Fibroblast of skin of right biceps (primary cell): ENCODE measurements at places on chromosomes 11 and 22.

GRCh38 chr11:58530236-58530635 is 22.3 kb upstream of the OR5B21 start:
- DNase-seq, result no peak

DNA sequence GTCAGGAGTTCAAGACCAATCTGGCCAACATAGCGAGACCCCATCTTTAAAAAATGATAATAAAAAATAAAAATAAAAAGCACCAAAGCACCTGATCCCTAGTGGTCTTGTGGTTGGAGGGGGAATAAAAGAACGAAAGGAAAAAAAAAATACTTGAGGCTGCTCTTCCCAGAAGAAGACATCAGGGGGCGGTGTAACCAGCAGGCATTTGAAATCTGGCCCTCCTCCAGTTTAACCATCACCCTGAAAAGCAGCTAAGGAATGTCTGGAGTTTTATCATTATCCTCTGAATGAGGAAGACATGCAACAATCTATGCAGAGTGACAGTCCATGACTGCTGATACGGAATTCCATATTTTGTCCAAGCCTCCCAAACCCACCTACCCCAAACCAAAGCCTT is 5.6 kb upstream of the KCTD17 start:
- peak; percentile 74 for DNase-seq

DNA sequence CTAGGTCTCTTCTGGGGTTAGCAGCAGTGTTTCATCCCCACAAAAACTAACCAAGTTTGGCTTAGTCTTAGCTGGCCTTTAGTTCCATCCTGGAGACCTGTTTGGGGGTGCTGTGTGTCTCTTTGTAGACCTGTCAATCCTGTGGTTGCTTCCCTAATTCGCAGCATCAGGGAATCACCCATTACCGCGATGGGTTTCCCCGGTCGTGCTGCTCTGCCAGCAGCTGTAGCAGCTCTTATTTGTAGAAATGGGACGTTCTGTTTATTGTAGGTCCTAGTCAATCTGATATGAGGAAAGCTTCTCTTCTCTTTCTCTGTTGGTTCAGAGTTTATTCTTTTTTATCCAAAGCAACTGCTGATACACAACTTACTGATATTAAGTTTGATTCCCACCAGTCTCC is 91.6 kb downstream of the CECR2 start:
- no peak for DNase-seq

DNA sequence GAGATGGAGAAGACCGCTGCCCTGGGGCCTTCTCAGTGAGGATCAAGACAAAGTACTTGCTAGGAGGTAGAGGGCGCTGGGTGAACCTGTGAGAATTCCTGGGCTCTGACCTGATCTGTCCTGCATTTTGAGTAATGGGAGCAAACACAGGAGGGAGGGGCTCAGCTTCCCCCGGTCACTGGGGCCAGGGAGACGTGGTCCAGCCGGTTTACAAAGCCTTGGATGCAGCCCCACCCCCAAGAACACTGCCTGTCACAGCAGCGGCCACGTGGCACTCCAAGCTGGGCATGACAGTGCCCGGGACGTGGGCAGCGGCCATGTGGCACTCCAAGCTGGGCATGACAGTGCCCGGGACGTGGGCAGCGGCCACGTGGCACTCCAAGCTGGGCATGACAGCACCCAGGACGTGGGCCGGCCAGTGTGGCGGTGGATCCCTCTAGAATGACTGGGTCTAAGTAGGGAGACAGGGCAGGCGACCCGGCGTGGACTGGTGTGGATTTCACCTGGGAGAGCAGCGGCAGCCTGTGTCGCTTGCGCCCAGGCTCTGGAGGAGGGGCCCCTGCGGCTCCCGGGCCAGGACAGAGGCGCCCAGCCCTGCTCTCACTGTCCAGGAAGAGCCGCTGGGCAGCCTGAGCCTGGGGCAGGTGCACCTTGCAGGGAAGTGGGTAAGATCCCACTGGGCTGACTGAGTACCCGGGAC is 2.5 kb upstream of the TTLL8 start:
- no peak for DNase-seq

DNA sequence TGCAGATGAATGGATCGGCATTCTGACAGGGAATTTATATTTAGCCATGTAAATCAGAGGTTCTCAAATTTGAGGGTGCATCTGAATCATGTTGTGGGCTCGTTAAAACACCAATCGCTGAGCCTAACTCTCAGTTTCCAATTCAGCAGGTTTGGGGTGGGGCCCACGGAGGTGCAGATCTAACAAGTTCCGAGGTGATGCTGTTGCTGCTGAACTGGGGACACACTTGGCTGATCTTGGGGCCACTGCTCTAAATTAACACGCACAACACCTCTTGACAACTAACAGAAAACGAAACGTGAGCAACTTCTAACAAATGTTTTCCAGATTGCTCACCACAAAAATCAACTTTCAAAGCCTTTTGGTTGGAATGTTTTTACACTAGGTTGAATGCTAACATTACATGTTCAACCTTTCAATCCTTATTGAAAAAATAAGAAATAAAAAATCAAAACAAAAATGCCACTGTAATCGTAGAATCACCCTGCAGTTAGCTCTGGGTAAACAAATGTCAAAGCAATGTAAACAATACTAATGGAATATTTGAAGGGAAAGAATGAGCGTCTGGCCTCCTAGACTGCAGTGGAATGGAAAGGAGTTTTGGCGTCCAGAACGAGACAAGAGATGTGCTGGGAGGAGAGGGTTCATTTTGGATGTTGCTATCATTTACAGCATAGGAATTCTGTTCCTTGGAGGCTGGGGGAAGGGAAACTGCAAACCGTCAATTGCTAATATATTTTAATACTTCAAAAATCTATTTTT is 68.3 kb upstream of the SLC6A5 start:
- DNase-seq, result no peak

DNA sequence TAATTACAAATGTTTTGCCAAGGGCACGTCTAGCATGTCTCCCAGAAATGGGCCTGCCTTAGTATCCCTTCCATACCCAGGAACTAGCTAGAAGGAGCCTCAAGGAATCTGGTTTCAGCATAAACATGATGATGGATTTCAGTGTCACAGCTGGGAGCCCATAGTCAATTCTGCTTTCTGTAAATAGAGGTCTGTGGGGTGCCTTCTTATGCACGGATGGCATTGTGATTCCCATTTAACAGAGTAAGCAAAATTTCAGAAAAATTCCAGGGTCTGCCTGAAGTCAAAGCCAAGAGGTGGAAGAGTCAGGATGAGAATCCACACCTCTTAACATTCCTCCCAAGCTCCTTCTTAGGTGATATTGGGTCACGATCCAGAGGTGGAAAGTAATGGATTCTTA is 12.1 kb downstream of the DUSP18 start:
- no peak for DNase-seq

GRCh38 chr11:116070520-116070919 is 566.3 kb upstream of the CADM1 start:
- DNase-seq, result peak; percentile 17

DNA sequence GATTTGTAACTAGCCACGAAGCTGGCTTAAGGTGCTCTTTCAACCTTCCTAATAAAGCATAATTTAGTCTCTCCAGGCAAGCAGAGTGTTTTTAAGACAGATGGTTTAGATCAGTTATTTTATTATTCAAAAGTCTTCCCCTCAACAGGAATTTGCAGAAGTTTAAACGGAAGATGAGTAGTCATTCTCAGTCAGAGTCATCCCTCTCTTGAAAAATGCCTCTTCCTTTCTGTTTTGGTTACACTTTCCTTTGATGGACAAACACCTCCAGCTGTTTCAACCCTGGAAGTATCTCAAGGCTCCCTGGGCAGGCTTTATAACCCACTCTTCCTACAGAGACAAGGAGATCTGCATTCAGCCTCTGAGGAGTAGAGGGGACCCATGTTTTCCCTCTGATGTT is 60.3 kb upstream of the POU2AF2 start:
- DNase-seq, result peak; percentile 56

DNA sequence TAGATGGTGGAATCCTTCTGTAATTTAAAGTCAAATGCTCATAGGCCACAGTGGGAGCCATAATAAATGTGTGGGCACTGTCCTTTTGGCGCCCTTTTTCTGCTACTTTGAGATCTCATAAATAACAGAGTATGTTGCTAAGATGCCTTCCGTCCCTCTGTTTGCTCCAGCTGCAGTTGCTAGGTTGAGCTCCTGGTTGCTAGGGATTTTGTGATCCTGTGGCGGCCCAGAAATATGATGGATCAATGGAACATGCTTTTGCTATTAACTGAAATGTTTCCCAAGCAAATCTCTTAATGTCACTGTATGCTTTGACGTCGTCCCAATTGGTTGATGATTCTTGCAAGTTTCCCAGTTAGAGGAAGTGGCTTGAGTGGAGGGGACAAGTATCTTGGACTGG is 53.5 kb downstream of the MYO18B start:
- DNase-seq, result no peak

DNA sequence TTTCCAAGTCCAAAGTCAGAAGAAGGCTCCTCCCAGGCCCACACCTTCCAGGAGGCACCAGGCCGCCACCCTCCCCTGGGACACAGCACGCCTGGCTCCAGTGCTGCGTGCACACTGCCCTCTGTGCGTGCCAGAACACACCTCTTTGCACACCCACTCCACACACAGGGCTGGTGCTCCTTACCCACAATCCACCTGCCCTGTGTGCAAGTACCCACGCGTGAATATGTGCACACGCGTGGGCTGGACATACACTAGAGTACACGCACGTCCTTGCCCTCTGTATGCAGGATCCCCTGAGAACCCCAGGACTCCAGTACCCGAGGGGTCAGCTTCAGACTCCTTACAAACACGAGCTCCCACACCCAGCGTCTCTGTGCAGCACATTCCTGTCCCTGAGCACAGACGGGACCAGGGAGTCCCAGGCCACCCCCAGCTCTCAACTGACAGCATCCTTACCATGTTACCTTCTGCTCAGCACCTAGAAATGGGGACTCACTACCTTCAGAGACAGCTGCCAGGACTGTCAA is 2.8 kb downstream of the DUSP8 start:
- DNase-seq, result no peak

GRCh38 chr11:15780382-15780781 is 576.0 kb downstream of the SOX6 start:
- DNase-seq, result no peak

GRCh38 chr11:29432719-29433325 is 584.0 kb downstream of the KCNA4 start:
- DNase-seq, result peak; percentile 22

DNA sequence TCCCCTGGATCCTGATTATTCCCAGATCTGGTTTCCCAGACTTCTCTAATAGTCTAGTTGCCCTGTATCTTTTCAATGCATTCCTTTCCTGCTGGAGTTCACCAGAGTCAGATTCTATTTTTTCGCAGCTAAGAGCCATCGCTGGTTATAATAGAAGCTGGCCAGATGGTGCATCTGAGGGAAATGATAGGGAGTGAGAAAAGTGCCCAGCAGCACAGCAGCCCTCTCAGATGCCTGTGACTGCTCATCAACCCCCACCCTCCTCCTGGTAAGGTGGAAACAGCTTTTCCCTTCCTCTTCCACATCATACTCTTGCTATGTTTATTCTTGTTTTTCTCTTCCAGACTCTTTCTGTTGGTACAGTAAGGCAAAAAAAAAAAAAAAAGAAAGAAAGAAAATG is 12.8 kb downstream of the OR8A1 start:
- DNase-seq, result no peak

GRCh38 chr22:36775586-36775963 is 344 bp downstream of the IFT27 start:
- DNase-seq, result no peak

- DNase-seq, result no peak
Measured at GRCh38 chr11:57343825-57344224, 5.7 kb downstream of the P2RX3 start.

GRCh38 chr11:126669416-126669815 is 313.9 kb downstream of the ST3GAL4 start:
- peak; percentile 50 for DNase-seq

GRCh38 chr11:44112091-44112821 is 16.8 kb downstream of the EXT2 start:
- peak; percentile 83 for DNase-seq

DNA sequence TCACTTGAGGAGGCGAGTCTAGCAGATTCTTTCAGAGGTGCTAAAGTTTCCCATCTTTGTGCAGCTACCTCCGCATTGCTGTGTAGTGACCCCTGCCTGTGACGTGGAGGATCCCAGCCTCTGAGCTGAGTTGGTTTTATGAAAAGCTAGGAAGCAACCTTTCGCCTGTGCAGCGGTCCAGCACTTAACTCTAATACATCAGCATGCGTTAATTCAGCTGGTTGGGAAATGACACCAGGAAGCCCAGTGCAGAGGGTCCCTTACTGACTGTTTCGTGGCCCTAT is 8.9 kb upstream of the SAMM50 start:
- no peak for DNase-seq

GRCh38 chr11:12846786-12847615 is 162.1 kb upstream of the RASSF10 start:
- DNase-seq, result no peak

- peak; percentile 97 for DNase-seq
Measured at GRCh38 chr11:46649180-46649738, 31.9 kb downstream of the ATG13 start.

DNA sequence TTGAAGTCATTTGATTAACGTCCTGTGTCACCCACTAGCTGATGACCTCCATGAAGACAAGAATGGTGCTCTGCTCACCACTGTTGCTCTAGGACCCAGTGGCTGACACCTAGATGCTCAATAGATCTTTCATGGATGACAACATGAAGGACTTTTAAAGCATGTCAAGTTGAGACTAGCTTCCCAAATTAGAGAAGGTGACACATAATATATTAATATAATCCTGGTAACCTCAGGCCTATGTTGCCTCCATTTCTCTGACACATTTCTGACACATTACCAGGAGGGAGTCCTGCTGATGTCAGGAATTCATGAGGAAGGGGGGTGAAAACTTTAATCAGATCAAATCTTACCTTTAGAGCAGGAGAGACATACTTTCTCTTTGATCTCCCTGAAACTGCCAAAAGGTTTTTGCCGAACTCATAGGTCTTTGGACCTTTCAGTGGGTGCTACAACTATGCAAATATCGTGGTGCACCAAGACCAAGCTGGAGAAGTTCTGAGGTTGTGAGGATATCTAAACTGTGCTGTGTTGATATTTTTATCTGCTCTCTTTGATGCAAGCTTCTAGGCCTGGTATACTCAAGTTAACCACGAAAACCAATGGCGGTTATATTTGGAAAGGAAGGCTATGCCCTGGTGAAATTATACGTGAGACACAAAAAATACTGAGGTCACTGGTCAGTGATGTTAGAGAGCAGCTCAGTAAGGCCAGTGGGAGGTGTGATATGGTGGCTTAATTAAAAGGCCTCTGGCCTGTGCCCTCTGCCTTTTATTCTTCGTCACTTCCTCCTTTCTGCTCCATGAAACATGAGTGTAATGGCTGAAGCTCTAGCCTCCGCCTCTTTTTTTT is 13.2 kb upstream of the AMPD3 start:
- no peak for DNase-seq
